CD4-positive, alpha-beta T cell treated with Interleukin-2 at 100 ng/mL for 4 hours (primary cell): ENCODE measurements at places on chromosomes 7 and 10.

DNA sequence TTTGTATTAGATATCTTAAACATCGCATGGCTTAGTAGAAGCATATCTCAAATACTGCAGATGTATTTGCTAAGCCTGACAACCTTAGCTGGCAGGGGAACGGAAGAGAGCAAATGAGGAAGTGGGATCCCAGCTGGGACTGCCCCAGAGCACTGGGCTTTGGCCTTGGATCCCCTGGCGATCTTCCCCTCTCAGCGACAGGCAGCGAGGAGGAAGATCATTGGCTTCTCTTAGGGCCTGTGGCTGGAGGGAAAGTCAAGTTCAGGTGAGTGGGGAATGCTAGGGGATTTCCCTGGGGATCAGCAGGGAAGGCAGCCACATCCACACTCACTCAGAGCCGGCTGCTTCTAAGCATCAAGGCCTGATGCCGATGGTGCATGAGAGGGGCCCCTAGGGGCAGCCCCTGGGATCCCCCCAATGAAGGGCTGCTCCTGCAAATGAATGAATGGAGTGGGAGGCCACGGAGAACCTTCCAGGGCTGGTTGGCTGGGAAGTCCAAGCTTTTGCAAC lies 42.0 kb downstream of the LYZL2 start:
- no peak for DNase-seq

GRCh38 chr7:139799586-139799985 lies 21.8 kb upstream of the HIPK2 start:
- DNase-seq = no peak

- DNase-seq = no peak
Measured at GRCh38 chr7:51634538-51634937, 317.9 kb upstream of the COBL start.

- no peak for DNase-seq
Measured at GRCh38 chr10:71337219-71337701, 18.2 kb downstream of the SLC29A3 start.

- DNase-seq = no peak
Measured at GRCh38 chr7:27247452-27248426, 5.1 kb downstream of the EVX1 start.

DNA sequence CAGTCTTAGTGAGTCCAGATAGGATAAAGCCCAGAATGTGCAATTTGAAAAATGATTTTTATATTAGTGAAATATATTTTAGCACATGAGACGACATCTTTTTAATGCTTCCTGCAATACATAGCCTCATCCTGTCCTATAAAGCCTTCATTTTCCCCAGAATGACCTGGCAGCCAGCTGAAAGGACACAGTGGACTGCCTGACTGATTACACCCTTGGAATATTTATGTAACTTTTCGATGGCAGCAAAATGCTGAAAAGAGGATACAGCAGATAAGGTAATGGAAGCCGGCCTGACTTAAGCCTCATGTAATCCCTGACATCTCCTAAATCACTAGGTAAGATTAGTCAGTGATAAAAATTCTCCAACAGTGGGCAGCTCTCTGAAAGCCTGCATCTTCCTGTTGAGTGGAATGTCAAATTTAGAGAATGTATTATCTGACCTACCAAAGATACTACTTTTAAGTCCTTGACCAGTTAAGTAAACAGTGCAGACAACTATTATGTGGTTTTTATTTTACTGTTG lies 210.7 kb upstream of the STEAP1 start:
- DNase-seq = no peak

GRCh38 chr7:122944682-122945303 lies 50.7 kb downstream of the TAS2R16 start:
- no peak for DNase-seq

- DNase-seq = no peak
Measured at GRCh38 chr7:6268907-6269306, 3.5 kb downstream of the CYTH3 start.

GRCh38 chr10:48802611-48803071 lies 118.0 kb downstream of the WDFY4 start:
- no peak for DNase-seq

DNA sequence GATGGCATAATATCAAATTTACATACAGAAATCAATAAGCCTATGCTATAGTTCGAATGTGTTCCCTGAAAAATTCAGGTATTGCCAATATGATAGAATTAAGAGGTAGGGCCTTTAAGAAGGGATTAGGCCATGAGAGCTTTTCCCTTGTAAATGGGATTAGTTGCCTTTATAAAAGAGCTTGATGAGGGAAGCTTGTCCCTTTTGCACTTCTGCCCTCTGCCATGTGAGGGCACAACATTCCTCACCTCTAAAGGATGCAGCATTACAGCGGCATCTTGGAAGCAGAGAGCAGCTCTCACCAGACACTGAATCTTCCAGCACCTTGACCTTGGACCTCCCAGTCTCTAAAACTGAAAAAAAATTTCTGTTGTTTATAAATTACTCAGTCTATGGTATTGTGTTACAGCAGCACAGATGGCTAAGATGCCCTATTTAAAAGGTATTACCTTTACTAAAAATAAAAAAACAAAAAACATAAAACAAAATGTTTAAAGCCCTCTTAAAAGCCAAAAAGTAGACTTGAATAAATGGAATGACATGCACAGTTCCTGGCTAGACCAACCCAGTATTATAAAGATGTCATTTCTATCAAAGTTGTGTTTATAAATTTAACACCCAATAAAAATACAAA lies 909.6 kb downstream of the REEP3 start:
- no peak for DNase-seq

DNA sequence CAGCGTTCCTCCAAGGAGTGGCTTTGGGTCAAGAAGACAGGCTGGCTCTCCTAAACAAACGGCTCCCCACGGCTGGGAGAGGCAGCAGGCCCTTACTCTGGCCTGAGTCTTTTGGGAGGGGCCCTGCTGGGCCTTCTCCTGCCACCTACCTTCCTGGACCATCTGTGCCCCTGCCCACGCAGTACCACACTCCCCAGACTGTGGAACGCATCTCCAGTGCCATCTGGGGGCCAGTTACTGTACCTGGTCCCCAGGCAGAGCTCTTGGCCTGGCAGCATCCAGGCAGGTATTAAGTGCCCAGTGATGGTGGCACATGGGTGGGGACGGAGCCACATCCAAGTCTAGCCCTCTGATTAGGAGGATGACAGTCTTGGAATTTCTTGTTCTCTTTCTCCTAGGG lies 14.4 kb downstream of the ALKBH4 start:
- peak; percentile 50 for DNase-seq

GRCh38 chr10:51800121-51800520 lies 100.7 kb upstream of the CSTF2T start:
- DNase-seq = no peak

- no peak for DNase-seq
Measured at GRCh38 chr7:6559896-6560295, 8.6 kb upstream of the GRID2IP start.

DNA sequence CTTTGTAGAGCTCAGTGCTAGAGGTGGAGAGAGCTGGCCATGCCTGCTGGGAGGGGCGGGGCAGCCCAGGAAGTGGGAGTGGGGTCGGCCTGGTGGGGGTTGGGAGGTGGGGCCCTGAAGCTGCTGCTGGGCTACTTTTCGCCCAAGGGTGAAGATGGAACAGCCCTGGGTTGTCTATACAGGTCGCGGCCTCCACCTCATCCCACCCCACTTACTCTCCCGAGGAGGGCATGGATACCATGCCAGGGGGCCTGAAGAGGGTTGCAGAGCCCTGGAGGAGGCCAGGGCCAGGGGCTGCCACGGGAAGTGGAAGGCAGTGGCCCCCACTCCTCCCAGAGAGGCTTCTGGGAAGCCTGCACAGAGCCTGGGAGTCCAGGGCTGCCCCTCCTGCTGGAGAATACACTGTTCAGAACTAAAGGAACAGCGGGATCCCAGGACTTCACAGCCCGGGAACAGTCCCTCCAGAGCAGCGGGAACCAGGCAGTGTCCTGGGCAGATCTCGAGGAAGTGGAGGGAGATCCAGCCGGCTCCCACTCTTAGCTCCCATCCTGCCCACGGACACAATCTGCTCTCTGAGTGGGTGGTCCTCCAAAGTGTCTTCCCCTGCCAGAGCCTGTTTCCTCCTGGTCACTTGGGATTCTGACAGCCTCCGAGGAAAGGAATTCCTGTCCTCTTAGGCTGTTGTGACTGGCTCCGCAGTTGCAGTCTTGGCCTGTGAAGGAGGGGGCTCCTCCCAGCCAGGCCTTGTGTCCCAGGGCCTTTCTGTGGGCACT lies 23.5 kb downstream of the MAT1A start:
- no peak for DNase-seq

GRCh38 chr10:16933783-16934182 lies 116.6 kb upstream of the RSU1 start:
- no peak for DNase-seq

GRCh38 chr7:16889305-16889704 lies 7.5 kb upstream of the AGR3 start:
- no peak for DNase-seq

DNA sequence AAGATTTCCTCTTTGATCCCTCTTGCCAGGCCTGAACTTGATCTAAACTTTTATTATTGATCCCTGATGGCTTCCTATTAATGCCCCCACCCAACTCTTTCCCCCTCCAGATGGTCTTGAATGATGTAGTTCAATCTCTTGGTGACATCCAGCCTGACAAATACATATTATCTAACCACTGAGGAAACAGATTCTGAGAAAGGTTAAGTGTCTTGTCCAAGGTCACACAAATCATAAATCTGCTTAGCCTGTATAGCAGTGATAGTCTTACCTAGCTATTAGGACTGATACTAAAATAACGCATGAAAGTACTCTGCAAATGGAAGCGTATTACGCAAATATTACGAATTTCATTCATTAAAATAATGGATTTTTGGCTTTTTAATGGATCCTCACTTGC lies 22.7 kb downstream of the STEAP1B start:
- no peak for DNase-seq
